ENCODE measurements at places on chromosomes 2 and 18.

DNA sequence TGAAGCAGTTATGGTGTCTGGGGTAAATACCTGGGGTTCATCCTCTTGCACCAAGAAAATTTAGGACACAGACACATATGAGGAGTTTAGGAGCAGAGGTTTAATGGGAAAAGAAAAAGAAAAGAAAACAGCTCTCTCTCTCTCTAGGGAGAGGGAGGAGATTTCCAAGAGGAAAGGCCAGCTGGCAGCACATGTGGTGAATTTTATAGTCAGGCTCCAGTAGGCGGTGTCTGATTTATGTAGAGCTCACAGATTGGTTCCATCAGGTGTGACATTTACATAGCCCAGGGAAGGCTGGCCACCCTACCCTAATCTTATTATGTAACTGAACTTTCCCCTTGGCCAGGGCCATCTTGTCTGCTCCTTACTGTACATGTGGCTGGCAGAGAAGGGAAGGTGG is 297.5 kb upstream of the RGPD4 start:
- no peak for DNase-seq

- no peak for DNase-seq
These were observed 62.6 kb downstream of the AGPS start for GRCh38 chr2:177455187-177455586.

DNA sequence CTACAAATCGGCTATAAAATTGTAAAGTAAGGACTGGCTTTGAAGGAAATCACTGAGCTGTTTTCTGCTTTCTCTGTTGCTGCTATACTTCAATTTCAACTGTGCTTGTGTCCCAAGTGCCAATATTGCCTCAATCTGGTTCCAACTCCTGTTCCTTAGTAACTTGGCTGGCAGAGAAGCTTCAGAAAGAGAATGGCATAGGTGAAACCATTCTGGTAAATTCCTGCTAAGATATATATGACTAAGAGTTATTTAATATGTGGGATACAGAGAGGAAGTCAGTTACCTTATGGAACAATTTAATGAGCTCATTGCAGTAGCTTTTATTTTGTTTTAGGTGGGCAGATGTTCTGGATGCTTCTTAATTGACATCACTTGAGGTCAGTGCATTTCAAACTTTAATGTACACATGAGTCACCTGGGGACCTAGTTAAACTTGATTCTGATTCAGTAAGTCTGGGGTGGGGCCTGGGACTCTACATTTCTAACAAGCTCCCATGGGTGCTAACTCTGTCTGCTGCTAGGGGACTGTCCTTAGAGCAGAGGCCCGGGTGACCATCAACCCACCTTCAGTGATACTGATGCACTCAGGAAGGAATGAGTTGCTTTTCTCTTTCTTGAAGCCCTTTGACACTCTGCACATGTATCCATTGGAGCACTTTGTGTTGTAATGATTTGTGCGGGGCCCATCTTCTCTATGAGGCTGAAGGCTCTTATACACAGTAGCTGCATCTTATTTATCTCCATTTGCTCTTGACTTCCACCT is 47.6 kb downstream of the LIPG start:
- DNase-seq, result no peak

DNA sequence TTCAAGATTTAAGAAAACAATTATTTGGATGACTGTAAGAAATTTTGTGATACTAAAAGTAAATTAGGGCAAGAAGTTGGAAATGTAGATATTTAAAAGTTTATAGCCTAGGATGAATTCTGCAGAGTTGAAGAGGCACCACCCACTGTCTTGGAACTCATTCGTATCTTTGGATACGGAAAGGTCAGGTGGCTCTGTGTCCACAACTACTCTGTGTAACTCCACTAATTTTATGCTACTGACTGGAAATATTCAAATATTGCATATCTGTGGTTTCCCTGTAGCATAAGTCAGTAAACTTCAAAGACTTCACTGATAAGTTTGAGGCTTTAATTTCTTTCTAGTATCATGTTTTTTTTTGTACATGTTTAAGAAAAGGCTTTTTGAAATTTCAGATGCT is 156.9 kb upstream of the RPRM start:
- no peak for DNase-seq

GRCh38 chr2:100270381-100271146 is 51.7 kb downstream of the LONRF2 start:
- no peak for DNase-seq
